ENCODE measurements at places on chromosomes 1 and 21. TPM values are rescaled to one million over a fixed set of nuclear protein-coding genes. Genes with fewer than 3 reads are reported as not detected.

Gene G0S2
- 0.36 TPM for total RNA-seq

Gene WDR64
- total RNA-seq: not detected

Gene TSPEAR
- not detected for total RNA-seq

Gene ITLN2
- total RNA-seq: not detected

Gene RPTN
- total RNA-seq: not detected

Gene NUAK2
- total RNA-seq: 8.1 TPM

Gene MAD2L2
- 47.5 TPM for total RNA-seq

Gene SLC37A1
- 0.36 TPM for total RNA-seq

Gene SRP9
- 230 TPM for total RNA-seq

Gene FCRL4
- total RNA-seq: not detected

Gene TAS1R2
- not detected for total RNA-seq

Gene CACNA1S
- not detected for total RNA-seq

Gene LEFTY1
- total RNA-seq: not detected

Gene ERICH3
- total RNA-seq: not detected

Gene ANKRD34A
- total RNA-seq: 0.56 TPM

Gene AMIGO1
- 1.6 TPM for total RNA-seq

Gene TTC34
- total RNA-seq: under 0.01 TPM

Gene ALPL
- 0.56 TPM for total RNA-seq

Gene S100A9
- not detected for total RNA-seq

Gene ZNHIT6
- 17.2 TPM for total RNA-seq

Gene AHDC1
- total RNA-seq: 2.0 TPM

Gene SLFNL1
- total RNA-seq: under 0.01 TPM

Gene FMO4
- total RNA-seq: 0.36 TPM

Gene MIXL1
- total RNA-seq: not detected

Gene SPATA45
- not detected for total RNA-seq

Gene ZNF593OS
- total RNA-seq: not detected

Gene GPR3
- total RNA-seq: 0.83 TPM

Gene FAM177B
- not detected for total RNA-seq

Gene GOLT1A
- total RNA-seq: not detected

Gene PCAT6
- 0.56 TPM for total RNA-seq

Gene SPRR2B
- total RNA-seq: not detected

Gene ZMYND12
- not detected for total RNA-seq

Gene SYDE2
- 10.0 TPM for total RNA-seq

Gene HCRTR1
- not detected for total RNA-seq

Gene ANGPTL3
- total RNA-seq: not detected

Gene SLAMF7
- not detected for total RNA-seq

Gene CLEC20A
- not detected for total RNA-seq

Gene S100A2
- total RNA-seq: 3.6 TPM

Gene RIMKLA
- not detected for total RNA-seq

Gene IGSF9
- total RNA-seq: not detected

Gene SH2D2A
- total RNA-seq: 0.28 TPM

Gene KLHDC7A
- total RNA-seq: not detected

Gene SPRR2F
- total RNA-seq: not detected

Gene C1QB
- not detected for total RNA-seq

Gene TMEM125
- under 0.01 TPM for total RNA-seq

Gene CRP
- not detected for total RNA-seq

Gene TIE1
- 3.3 TPM for total RNA-seq

Gene LCE3E
- total RNA-seq: not detected

Gene ZNF684
- total RNA-seq: 4.1 TPM

Gene CDKN2C
- 14.3 TPM for total RNA-seq

Gene NMNAT2
- 0.56 TPM for total RNA-seq

Gene SLC25A44
- 12.7 TPM for total RNA-seq

Gene GSTM5
- 0.28 TPM for total RNA-seq

Gene TRIM45
- 1.7 TPM for total RNA-seq

Gene HNRNPCL4
- not detected for total RNA-seq

Gene NR1I3
- not detected for total RNA-seq

Gene C2CD4D
- total RNA-seq: not detected

Gene CDK18
- 0.28 TPM for total RNA-seq

Data from IMR-90 (cell line).